Cardiac septum (tissue), 1 donor: ENCODE measurements at places on chromosomes 3 and 15. TPM values are rescaled to one million over a fixed set of nuclear protein-coding genes. Genes with fewer than 3 reads are reported as not detected.

- DNase-seq, result no peak
Measured at GRCh38 chr3:151976211-151977050, 103.0 kb downstream of the SUCNR1 start.

DNA sequence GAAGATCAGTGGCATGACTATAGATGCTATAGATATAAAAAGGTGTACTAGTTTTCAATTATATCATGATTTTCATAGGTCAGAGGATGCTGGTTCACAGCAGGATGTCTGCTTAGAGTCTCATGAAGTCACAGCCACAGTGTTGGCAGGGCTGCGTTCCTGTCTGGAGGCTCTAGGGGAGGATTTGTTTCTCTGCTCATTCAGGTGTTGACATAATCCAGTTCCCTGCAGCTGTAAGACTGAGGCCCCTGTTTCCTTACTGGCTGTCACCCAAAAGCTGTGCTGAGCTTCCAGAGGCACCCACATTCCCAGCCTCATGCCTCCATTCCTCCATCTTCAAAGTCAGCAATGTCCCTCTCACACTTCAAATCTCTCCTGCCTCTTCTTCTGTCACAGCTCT, 170.7 kb downstream of the OCA2 start:
- no peak for DNase-seq

DNA sequence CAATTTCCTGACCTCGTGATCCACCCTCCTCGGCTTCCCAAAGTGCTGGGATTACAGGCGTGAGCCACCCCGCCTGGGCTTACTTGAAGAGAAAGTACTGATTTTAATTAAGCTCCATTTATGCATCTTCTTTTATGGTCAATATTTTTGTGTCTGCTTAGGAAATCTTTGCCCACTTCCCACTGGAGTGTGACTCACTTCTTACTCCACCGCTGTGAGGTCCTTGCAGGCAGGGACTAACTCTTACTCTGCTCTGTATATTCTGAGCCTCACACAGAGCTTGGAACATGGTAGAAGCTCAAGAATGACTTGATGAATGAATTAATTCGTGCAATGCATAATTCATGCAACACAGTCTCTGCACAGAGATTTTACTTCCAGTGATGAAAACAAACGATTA, 2.9 kb upstream of the TM4SF19 start:
- DNase-seq, result no peak

CACNA2D2 gene
- total RNA-seq, result 1.4 TPM

GRCh38 chr3:47399531-47400270, 18.9 kb downstream of the PTPN23 start:
- no peak for DNase-seq

ECT2 gene
- 3.0 TPM for total RNA-seq

DNA sequence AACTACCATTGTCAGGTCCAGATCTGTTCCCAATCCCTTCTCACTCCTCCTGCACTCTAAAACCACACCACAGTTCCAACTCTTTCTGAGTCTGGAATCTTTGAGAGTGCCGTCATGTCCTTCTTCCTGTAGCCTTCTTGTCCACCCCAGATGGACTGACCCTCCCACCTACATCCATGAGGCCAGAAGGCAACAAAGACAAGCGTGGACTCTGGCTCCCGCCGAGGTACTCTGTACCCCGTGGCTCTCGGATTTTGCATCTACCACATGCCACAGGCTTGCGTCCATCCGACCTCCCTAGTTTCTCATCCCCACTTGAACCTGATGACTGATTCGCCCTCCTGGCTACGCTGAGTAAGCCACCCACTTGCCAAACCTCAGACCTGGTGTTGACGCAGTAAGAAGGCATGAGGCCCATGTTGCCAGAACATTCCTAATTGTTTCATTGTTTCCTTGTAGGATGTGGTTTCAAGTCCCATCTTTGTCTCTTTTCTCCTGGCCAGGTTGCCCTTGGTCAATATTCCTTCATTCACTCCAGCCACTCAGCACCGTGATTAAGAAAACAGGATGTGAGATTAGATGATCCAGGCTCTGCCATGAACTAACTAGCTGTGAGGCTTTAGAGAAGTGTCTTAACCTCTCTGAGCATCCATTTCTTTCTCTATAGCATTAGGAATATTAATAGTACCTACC, 1.1 kb upstream of the ZBTB38 start:
- DNase-seq, result no peak

GRCh38 chr3:10772271-10773161, 43.5 kb upstream of the SLC6A11 start:
- DNase-seq, result no peak

DNA sequence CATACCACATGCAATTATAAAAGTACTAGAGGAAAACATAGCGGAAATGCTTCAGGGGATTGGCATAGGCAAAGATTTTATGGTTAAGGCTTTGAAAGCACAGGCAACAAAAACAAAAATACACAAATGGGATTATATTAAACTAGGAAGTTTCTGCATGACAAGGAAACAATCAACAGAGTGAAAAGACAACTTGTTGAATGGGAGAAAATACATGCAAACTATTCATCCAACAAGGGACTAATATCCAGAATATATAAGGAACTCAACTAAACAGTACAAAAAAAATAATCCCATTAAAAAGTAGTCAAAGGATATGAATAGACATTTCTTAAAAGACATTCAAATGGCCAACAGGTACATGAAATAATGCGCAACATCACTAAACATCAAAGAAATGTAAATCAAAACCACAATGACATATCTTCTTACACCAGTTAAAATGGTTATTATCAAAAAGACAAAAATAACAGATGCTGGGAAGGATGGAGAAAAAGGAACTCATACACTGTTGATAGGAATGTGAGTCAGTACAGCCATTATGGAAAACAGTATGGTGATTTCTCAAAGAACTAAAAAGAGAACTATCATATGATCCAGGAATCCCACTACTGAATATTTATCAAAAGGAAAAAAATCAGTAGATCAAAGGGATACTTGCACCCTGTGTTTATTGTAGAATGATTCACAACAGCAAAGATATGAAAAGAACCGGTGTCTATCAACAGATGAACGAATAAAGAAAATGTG, 39.1 kb downstream of the COPS2 start:
- DNase-seq, result no peak

ZBTB11 gene
- total RNA-seq, result 8.4 TPM

PROK2 gene
- 1.3 TPM for total RNA-seq

ZNF445 gene
- 16.7 TPM for total RNA-seq

DNA sequence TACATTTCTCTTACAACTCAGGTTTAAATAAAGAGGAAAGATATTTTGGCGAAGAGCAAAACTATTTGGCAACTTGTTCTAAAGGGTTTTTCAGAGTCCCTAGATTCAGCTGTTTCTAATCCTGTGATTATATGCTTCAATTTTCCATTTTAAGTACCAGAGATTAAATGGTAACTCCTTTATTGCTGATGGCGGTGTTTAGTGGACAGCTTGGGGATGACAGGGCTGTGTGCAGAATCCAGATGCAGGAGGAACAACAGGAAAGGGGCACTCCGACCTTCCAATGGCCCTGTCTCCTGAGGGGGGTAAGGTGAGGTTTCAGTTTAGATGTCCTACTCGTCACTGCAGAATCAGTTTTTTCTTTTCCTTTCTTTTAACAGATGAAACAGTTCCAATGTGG, 405.0 kb downstream of the PDCD6IP start:
- DNase-seq, result no peak
